ENCODE measurements at places on chromosomes 2 and 18. TPM values are rescaled to one million over a fixed set of nuclear protein-coding genes. Genes with fewer than 3 reads are reported as not detected.
A peak's percentile ranks its signal among the peaks of the same experiment; 100 is the strongest.

DNA sequence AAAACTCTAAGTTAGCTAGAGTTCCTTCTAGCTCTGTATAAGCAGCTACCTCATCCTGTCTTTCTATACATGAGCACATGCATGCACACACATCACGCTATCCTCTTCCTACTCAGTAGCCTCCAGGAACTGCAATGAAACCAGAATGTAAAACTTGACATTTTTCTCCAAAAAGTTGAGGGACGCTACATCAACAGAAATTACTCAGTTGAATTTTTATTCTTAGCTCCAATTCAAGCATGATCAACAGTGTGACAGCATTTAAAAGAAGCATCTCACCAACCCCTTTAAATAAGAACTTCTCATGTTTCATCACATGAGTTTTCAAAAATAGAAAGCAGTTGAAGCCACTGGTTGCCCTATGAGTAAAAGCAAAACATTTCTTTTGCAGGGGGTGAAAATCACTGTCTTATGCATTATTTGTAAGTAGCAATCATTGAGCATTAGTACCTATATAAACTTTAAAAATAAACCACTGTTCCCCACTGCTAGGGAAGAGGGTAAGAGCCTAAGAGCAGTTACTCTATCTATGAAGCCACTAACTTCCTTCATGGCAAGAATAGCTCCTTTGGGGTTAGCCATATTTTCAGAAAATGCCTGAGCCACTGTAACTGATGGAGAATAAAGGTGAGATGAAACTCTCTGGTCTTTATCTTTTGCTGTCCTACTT lies 77.9 kb upstream of the ARL5A start:
- no peaks in the 10 kb centered on the region for H3K36me3 ChIP-seq
- H3K27me3 ChIP-seq, result no peaks in the 10 kb centered on the region
- peak overlapping the region; percentile 13 for H3K27ac ChIP-seq

DNA sequence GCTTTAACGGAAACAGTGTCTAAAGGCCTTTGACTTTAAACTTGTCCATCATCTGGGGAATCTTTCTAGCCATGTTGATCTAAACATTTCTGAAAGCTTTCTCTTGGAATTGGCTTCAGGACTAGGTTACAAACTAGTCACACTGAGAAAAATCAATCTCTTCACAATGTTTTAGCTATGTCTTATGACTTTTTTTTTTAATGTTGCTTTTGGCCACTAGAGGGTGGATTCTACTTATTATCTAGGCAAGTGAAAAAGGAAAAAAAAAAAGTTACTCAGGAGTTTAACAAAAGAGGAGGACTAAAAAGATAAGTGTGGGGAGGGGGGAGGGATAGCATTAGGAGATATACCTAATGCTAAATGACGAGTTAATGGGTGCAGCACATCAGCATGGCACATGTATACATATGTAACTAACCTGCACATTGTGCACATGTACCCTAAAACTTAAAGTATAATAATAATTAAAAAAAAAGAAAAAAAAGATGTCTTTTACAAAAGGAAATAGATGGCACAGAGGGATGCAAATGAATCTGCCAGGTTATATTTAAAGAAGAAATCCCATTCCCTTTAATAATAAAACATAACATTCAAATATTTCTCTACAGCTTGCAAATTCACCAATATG lies 160.4 kb upstream of the PID1 start:
- no peaks in the 10 kb centered on the region for H3K27me3 ChIP-seq
- H3K4me1 ChIP-seq, result no peaks in the 10 kb centered on the region
- DNase-seq, result no peak

GRCh38 chr18:76395609-76396008 lies 99.4 kb downstream of the ZNF516 start:
- no peaks in the 10 kb centered on the region for H3K27me3 ChIP-seq
- no peak overlapping the region for H3K27ac ChIP-seq
- no peaks in the 10 kb centered on the region for H3K36me3 ChIP-seq
- no peak for DNase-seq

GRCh38 chr18:73896685-73897084 lies 250.9 kb downstream of the FBXO15 start:
- no peak for DNase-seq
- no peak overlapping the region for H3K27ac ChIP-seq
- H3K36me3 ChIP-seq, result no peaks in the 10 kb centered on the region
- H3K4me3 ChIP-seq, result no peak overlapping the region
- H3K4me1 ChIP-seq, result no peaks in the 10 kb centered on the region

DNA sequence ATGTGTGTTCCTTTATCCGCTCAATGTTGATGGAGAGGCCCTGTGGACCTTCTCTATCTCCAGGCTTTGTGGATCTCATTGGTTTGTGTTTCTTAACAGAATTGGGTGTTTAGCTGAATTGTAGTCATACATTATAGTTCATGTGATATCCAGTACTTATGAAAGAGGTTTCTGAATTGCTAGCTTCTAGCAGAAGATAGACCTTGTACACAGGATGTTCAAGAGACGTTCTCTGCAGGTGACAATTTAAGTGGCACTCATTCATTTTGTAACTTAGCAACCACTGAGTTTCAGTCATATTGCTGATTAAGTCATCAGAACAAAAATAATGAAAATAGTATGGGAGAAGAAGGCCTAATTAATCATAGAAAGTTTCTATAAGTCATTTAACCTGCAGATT lies 279.2 kb downstream of the ALPK2 start:
- H3K27ac ChIP-seq, result no peak overlapping the region
- no peak overlapping the region for H3K4me3 ChIP-seq

- no peak overlapping the region for H3K4me3 ChIP-seq
- no peak overlapping the region for H3K27ac ChIP-seq
- no peaks in the 10 kb centered on the region for H3K27me3 ChIP-seq
- H3K4me1 ChIP-seq, result no peaks in the 10 kb centered on the region
- H3K36me3 ChIP-seq, result no peaks in the 10 kb centered on the region
- no peak for DNase-seq
Measured at GRCh38 chr2:240896871-240897692, 1.1 kb upstream of the MAB21L4 start.

DNA sequence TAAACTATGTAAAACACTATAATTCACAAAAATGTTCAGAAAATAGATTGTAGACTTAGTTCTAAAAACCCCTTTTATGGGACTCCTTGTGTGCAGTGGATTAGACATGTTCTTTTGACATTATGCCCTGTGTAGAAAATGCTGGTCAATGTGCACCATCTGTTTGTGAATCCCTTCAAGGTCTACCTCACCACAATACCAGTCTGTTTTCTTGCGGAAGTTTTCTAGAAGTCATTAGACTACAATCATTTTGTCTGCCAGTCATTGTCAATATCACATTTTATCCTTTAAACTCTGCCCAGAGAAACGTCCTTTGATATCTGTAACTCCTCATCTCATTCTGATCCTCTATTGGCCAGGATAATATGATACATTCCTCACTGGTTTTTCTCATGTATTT lies 7.8 kb downstream of the ITGA4 start:
- no peak for DNase-seq
- H3K36me3 ChIP-seq, result no peaks in the 10 kb centered on the region

- H3K27me3 ChIP-seq, result no peaks in the 10 kb centered on the region
- H3K4me1 ChIP-seq, result no peaks in the 10 kb centered on the region
- H3K36me3 ChIP-seq, result no peaks in the 10 kb centered on the region
- H3K4me3 ChIP-seq, result no peak overlapping the region
- DNase-seq, result no peak
Measured at GRCh38 chr18:67862069-67862468, 345.5 kb upstream of the DSEL start.

DNA sequence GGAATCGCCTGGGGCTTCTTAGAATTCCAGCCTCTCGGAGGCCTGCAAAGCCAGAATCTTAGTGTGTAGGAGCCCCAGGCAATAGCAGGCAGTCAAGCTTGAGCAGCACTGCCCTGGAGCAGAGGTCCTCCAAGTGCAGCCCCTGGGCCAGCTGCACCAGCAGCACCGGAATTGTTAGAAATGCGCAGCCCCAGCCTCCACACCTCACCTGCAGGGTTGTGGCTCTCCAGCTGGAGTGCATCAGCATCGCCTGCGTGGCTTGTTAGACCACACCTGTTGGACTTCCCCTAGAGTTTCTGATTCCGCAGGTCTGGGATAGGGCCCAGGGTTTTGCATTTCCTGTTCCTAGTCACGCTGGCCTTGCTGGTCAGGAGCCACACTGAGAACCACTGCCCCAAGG lies 100.3 kb downstream of the ASAP2 start:
- H3K4me1 ChIP-seq, result no peaks in the 10 kb centered on the region
- DNase-seq, result no peak
- no peaks in the 10 kb centered on the region for H3K36me3 ChIP-seq
- H3K27me3 ChIP-seq, result no peaks in the 10 kb centered on the region
- no peak overlapping the region for H3K27ac ChIP-seq

DNA sequence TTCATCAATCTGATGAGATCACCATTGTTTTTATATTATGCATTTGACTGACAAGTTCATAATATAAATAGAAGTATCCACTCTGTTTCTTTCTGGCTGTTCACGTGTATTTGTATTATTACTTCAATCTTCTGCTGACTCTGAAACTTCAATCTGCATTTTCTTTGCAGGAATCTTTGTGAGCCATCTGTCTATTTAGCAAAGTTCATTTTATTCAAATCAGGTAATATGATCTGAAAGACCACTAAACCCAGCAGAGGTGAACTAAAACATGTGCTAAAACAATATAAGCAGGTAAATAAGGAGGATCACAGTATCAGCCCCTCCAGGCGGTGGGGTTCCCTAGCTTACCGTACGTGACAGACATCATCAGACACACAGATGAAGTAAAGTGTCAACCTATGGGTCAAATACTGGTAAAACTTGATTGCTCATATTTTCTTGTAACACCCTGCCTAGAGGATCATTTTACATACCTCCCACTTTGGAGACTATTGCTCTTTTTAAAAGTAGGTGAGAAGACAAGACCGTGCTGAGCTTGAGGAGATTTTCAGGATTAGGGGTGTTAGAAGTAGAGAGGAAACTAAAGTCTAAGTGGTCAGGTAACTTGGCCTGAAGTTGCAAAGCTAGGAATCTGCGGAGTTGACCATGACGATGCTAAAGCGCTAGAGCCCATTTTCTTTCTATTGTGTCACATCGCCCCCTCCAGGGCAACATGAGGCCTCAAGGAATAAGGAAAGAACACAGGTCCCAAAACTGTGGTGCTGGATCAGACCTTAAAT lies 9.0 kb downstream of the DTNB start:
- H3K4me3 ChIP-seq, result no peak overlapping the region
- no peak overlapping the region for H3K27ac ChIP-seq
- no peak for DNase-seq

DNA sequence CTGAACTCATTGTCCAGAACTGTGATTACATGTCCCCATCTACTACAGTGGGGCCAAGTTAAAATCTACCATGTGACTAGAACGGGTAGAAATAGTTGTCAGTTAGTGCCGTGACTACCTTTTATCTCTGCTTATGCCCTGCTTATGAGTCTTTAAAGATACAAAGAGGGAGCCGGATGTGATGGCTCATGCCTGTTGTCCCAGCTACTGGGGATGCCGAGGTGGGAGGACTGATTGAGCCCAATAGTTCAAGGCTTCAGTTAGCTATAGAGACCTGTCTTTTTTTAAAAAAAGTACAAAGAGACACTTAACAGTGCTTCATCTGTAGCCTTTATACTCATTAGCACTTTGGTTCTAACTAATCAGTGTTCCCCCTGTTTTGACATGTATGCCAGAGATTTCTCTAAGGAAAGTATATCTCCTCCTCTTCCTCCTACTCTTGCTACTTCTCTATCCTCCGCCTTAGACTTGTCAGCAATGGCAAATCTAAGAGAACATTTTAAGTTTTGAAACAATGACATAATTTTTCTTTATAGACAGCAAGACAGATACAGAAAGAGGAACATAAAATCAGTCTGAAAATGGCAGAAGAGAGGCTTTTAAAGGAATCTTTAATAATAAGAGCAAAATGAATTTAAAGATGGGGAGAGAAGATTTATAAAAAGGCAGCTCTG lies 45.0 kb downstream of the NBEAL1 start:
- H3K4me1 ChIP-seq, result no peaks in the 10 kb centered on the region
- no peak for DNase-seq
- no peaks in the 10 kb centered on the region for H3K27me3 ChIP-seq
- H3K4me3 ChIP-seq, result no peak overlapping the region
- H3K36me3 ChIP-seq, result no peaks in the 10 kb centered on the region

The CERKL gene
- total RNA-seq, result not detected

The CABYR gene
- total RNA-seq, result 1.0 TPM

The KIAA1328 gene
- 3.8 TPM for total RNA-seq

The IL1F10 gene
- not detected for total RNA-seq

The KATNAL2 gene
- total RNA-seq, result 2.1 TPM

The KCNE4 gene
- total RNA-seq, result not detected

All from GM12878 (cell line).